ENCODE measurements at places on chromosomes 6 and 20.

DNA sequence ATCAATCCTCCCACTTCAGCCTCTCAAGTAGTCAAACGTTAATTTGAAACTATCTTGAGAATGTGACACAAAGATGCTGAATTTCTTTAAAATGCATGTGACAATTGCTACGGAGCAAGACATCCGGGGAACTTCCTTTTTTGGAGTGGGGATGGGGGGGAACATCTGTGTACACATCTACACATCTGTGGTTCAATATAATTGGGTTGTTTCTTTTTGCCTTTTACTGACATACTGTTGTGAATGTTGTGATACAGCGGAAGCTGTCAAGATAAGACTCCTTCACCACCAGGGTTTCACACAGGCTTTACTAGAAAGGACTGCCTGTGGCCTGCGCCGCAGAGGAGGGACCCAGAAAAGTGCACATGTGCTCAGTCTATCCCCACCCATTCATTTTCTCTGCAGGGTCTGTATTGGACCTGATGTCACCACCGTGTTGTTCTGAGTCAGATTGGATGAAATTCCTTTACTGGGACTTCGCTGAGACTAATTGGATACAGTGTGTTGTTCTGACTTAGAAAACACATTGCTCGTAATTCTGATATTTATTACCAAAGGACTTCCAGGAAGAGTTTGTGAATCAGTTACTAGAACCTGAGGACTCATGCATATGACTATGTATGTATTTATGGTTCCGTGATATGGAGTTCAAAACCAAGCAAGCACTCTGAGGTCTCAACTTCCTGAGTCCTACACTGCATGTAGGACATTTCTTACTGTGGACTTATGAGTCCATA, 98.7 kb upstream of the SGK1 start:
- DNase-seq: no peak

DNA sequence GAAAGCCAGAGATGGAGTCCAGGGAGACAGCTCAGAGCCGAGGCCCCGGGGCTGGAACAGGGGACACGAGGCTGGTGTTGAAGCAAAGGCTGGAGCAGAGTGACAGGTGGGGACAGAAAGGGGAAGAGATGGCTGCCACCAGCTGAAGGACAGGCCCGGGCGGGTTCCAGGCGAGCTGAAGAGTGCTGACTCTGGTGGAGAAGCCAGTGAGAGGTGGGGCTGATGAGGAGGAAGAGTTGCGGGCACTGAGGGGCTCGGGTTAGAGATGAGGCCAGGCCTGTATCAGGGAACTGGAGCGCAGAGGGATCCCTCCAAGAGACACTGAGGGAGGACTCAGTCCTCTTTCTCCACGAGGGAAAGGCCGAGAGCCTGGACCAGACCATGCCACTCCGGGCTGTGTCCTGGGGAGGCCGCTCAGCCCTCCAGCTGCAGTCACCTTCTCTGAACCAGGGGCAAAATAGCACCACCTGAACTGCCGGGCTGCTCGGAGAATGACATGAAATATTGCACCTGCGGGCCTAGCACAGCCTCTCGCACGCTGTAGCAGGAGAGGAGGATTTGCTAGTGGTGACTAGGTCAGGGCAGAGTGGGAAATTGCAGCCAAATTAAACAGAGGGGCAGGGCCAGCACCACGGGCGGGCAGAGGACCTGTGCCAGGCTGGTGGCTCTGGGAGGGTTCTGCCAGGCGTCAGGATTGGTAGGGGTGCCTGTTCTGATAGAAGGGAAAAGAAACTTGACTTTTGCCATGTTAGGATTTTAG, 175.9 kb downstream of the ZDHHC14 start:
- DNase-seq: no peak

DNA sequence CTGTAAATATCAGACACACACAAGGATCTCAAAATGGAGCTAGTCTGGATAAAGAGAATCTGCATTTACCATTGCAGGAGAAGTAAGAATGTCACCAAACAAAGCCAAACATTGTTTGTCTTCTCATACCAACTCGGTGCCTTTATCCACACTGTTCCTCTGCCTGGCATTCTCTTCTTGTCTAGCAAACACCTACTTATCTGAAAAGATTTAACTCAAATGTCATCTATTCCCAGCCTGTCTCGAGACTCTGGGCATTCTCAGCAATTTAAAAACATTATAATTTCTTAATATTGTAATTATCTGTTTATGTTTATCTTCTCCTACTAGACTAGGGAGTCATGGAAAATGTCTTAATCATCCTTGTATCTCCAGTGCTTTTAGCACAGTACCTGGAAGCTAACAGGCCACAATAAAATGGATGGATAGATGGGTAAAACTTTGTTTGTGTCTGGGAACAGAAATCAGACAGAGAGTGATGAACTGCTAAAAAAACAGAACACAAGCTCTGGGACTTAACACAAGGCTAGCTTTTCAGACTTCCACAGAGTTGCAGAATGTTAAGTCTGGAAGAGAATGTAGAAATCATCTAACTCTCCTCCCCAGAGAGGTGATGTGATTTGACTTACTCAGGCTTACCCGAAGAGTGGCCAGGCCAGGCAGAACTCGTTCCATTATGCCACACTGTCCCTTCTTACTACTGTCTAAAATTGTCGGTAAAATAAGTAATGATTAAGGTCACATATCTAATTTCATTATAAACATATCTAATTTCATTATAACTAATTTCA, 42.3 kb upstream of the FAM83C start:
- DNase-seq: no peak

GRCh38 chr20:47304287-47304686, 52.2 kb downstream of the ZMYND8 start:
- DNase-seq: no peak

GRCh38 chr6:81822568-81822967, 70.1 kb upstream of the TENT5A start:
- DNase-seq: no peak

GRCh38 chr6:137430954-137431353, 63.2 kb downstream of the OLIG3 start:
- no peak for DNase-seq

DNA sequence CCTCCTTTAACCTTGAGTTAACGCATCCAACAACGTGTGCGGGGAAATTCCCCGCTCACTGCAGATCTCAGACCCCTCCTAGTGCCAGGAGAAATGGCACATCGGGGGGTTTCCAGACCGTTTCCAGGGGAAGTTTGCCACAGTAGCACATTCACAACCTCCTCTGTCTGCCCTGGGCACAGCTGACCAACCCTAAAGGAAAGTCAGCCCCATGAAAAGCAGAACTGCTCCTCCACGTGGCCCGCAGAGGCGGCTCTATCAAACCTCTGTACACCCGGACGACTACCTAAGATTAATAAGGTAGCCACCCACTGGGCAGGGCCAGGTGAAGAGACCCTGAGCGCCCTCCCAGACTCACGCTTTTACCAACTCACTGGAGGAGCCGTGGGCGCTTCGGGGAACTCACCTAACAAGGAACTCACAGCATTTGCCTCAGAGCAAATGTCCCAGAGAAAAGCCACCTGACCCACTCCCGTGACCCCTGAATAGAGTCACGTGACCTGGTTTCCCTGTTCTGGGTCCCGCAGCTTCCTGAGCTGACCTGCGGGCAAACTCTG, 93.1 kb downstream of the PRND start:
- no peak for DNase-seq

GRCh38 chr6:123658848-123659247, 22.1 kb upstream of the TRDN start:
- DNase-seq: no peak

DNA sequence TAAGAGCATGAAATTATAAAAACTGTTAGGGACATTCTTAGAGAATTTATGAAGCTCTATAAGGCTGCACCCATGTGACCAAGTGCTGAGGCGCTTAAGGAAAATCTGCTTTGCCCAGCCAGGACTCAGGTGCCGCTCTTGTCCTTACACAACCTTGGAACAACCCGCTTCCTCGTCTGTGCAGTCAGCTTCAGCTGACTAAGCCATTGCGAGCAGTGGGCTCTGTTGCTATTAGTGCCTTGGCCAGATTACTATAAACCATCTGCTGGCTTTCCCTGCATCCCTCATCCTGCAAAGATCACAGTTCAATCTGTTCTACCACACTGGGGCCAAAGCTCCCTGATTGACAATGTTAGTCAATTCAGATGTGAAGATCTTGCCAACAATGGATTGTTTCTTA, 89.1 kb upstream of the E2F3 start:
- peak; percentile 99 for DNase-seq

GRCh38 chr6:128659878-128660622, 139.7 kb upstream of the PTPRK start:
- no peak for DNase-seq

GRCh38 chr20:41001497-41001896, 27.1 kb upstream of the TOP1 start:
- no peak for DNase-seq

Data from NCI-H82 (cell line).